Hepatocyte (in vitro differentiated cells): ENCODE measurements at places on chromosomes 1 and 21. TPM values are rescaled to one million over a fixed set of nuclear protein-coding genes. Genes with fewer than 3 reads are reported as not detected.

CYP4A11 gene
- 14.1 and 20.8 TPM in 2 replicates for total RNA-seq

PDZK1 gene
- total RNA-seq = 44.9 and 50.5 TPM in 2 replicates

AJAP1 gene
- 0.13 and 0.32 TPM in 2 replicates for total RNA-seq

EPS15 gene
- 38.6 and 46.0 TPM in 2 replicates for total RNA-seq

APOBEC4 gene
- 0.37 TPM in 1 of 2 replicates, not detected in the other for total RNA-seq

RCSD1 gene
- 0.80 and 0.92 TPM in 2 replicates for total RNA-seq

GNPAT gene
- 63.9 and 71.6 TPM in 2 replicates for total RNA-seq
